Smooth muscle cell of the umbilical artery (primary cell): ENCODE measurements at places on chromosomes 6 and 20. TPM values are rescaled to one million over a fixed set of nuclear protein-coding genes. Genes with fewer than 3 reads are reported as not detected.

Gene RBM24
- 8.0 and 16.2 TPM in 2 replicates for total RNA-seq

Gene ULBP2
- total RNA-seq = 12.4 and 13.7 TPM in 2 replicates

Gene NKAIN4
- not detected in 2 replicates for total RNA-seq

Gene WFDC10B
- not detected in 2 replicates for total RNA-seq

Gene C20orf144
- total RNA-seq = 0.05 and 0.30 TPM in 2 replicates

Gene ATP6V1G2
- 2.6 and 3.3 TPM in 2 replicates for total RNA-seq
